CD8-positive, alpha-beta T cell (primary cell): ENCODE measurements at places on chromosomes 11 and 22.

- DNase-seq = no peak
These were observed 60.9 kb upstream of the PARVA start for GRCh38 chr11:12316432-12316831.

- no peak for DNase-seq
These were observed 19.8 kb downstream of the MTMR2 start for GRCh38 chr11:95904009-95904650.

DNA sequence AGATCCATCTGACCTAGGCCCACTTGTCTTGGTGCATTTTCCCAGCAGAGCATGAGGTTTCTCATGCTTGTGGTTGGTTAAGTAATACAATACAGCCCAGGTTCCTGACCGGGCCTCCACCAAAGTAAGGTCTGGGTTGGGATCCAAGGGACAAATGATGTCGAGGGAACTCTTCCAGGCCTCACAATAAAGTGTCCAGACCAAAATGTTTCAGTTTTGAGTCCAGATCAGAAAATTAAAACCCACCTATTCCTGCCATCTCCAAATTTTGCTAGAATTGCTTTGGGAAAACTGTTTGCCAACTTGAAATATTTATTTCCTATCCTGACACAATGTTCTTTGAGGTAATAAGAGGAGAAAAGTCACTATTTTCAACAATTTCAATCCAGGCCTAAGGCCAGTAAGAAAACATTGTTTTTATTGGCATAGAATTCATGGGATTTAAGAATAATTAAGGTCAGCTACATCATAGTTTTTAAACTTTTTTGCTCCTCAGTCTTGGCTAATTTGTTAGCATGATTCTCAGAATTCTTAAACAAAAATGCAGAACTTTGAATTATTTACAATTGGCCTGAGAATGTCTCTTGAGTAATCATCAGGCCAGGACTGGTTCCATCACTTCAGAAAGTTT, 51.4 kb downstream of the ME3 start:
- no peak for DNase-seq

DNA sequence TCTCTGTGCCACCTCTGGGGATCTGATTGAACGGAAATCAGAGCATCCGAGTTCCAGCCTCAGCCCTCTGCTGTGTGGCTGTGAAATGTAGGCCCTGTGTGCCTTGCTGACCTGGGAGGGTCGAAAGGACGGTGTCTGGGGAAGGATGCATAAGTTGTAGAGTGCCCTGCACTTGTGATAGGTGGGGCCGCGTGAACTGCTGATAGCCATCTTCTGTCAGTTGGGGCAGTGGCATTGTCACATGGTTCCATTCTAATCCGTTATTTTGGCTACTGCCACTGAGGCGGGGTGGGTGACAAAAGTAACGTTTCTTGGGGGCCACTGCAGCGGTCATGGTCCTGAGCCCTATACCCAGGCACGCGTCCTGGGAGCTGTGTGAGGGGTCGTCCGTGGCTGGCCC, 63.4 kb downstream of the LRP5 start:
- DNase-seq = no peak

DNA sequence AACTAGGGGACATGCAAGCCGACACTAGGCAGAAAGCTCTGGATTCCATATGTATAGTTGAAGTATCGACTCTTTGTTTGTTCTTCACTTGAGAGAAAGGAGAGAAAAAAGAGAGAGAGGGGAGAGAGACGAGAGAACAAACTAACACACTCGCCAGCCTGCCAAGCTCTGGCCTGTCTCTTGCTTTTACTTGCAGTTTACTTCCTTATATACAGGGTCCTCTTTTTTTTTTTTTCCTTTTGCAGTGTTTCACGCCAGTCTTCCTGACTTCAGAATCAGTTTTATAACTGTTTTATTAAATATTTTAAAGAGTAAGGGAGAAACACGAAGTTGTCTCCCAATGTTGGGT, 19.9 kb downstream of the TEAD1 start:
- DNase-seq = no peak
